ENCODE measurements at places on chromosomes 12 and 14.

DNA sequence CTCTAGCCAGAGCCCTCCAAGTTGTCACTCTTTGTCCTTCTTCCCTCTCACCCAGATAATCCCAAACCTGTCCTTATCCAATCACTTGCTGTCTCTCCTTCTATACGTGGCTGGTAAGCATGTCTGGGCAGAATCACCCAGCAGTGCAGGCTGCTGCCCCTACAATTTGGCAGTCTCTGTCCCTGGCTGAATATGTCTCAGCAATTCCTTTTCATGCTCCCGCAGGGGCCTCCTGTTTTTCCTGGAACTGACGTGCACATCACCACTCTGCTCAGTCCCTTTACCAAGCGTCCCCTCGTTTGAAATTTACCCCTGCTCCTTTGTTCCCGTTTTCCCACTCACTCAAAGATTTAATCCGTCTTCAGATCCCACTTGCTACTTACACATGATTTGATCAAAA, 80.0 kb downstream of the ST8SIA1 start:
- no peak overlapping the region for H3K4me3 ChIP-seq
- H3K27me3 ChIP-seq, result no peaks in the 10 kb centered on the region
- no peak for DNase-seq
- H3K36me3 ChIP-seq, result no peaks in the 10 kb centered on the region

- no peak overlapping the region for H3K27ac ChIP-seq
- no peaks in the 10 kb centered on the region for H3K4me1 ChIP-seq
- no peaks in the 10 kb centered on the region for H3K27me3 ChIP-seq
- no peak overlapping the region for H3K4me3 ChIP-seq
- no peak for DNase-seq
Observed at GRCh38 chr14:82757776-82758175, 1224.1 kb upstream of the SEL1L start.

DNA sequence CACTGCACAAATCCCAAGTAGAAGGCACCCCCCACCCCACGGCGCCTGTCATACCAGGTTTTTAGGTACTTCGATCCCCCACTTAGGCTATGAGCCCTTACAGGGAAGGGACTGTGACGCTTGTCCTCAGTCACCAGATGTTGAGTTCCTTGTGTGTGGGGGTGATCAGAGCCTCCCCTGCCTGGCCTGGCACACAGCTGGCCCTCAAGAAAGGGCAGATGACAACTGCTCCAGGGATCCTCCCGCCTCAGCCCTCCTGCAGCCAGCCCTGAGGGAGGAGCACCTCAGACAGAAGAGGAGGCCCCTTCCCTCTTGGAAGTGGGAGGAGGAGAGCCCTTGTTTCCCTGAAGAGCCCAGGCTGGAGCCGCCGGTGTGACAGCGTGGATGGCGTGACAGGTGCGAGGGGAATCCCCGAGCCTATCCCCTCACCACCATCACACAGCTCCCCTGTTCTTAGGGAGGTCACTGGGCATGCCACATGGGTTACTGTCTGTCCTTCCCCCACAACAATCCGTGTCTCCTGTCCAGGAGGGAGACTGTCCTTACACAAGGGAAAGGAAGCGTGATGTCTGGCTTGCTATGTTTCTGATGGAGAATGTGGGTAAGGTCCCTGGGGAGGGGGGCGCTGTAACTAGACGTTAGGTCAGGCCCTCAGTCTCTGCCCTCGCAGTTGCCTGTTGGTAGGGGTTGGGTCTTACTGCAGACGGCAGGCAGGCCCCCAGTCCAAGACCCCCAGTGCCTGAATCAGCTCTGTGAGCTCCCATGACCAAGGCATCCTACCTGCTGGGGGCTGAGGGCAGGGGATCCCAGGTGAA, 31.4 kb downstream of the P2RX4 start:
- peaks cover 36% of the 10 kb centered on the region for H3K4me1 ChIP-seq
- DNase-seq, result no peak
- peaks cover 7% of the 10 kb centered on the region for H3K27me3 ChIP-seq
- H3K27ac ChIP-seq, result no peak overlapping the region

- H3K36me3 ChIP-seq, result peaks cover 4% of the 10 kb centered on the region
- H3K27me3 ChIP-seq, result peaks cover 4% of the 10 kb centered on the region
- DNase-seq, result no peak
- H3K27ac ChIP-seq, result no peak overlapping the region
- H3K4me3 ChIP-seq, result no peak overlapping the region
Observed at GRCh38 chr12:108948367-108948766, 68.5 kb downstream of the DAO start.

DNA sequence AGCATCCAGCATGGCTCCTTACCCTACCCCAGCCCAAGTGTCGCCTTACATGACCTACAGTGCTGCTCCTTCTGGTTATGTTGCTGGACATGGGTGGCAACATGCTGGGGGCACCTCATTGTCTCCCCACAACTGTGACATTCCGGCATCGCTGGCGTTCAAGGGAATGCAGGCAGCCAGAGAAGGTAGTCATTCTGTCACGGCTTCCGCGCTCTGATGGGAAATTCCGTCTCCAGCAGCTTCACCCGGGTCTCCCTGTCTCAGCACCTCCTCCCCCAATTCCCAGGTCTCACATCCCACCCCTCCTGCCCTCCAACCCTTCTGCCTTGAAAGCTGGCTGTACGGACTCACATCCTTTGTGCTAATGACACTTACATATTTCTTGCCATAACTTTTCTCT, 14.6 kb downstream of the PAX9 start:
- H3K27me3 ChIP-seq, result peaks cover 2% of the 10 kb centered on the region
- H3K36me3 ChIP-seq, result no peaks in the 10 kb centered on the region
- H3K27ac ChIP-seq, result no peak overlapping the region

- H3K36me3 ChIP-seq, result peaks cover 4% of the 10 kb centered on the region
- H3K27ac ChIP-seq, result no peak overlapping the region
- DNase-seq, result no peak
- H3K4me3 ChIP-seq, result peak overlapping the region; percentile 5
- peaks cover 14% of the 10 kb centered on the region for H3K27me3 ChIP-seq
Observed at GRCh38 chr14:100582496-100583165, 4.6 kb downstream of the BEGAIN start.

GRCh38 chr12:47886510-47887240, 18.1 kb downstream of the VDR start:
- peaks cover 14% of the 10 kb centered on the region for H3K4me1 ChIP-seq
- no peak overlapping the region for H3K4me3 ChIP-seq
- peaks cover 3% of the 10 kb centered on the region for H3K27me3 ChIP-seq
- no peak overlapping the region for H3K27ac ChIP-seq
- no peaks in the 10 kb centered on the region for H3K36me3 ChIP-seq

- H3K27ac ChIP-seq, result no peak overlapping the region
- no peak overlapping the region for H3K4me3 ChIP-seq
- no peak for DNase-seq
- peaks cover 3% of the 10 kb centered on the region for H3K4me1 ChIP-seq
- no peaks in the 10 kb centered on the region for H3K36me3 ChIP-seq
Observed at GRCh38 chr14:23862513-23862912, 91.1 kb upstream of the DHRS4 start.

- no peak overlapping the region for H3K27ac ChIP-seq
- no peaks in the 10 kb centered on the region for H3K36me3 ChIP-seq
- H3K4me1 ChIP-seq, result peaks cover 5% of the 10 kb centered on the region
- peak; percentile 2 for DNase-seq
Observed at GRCh38 chr12:57631566-57632072, 1.4 kb downstream of the B4GALNT1 start.

DNA sequence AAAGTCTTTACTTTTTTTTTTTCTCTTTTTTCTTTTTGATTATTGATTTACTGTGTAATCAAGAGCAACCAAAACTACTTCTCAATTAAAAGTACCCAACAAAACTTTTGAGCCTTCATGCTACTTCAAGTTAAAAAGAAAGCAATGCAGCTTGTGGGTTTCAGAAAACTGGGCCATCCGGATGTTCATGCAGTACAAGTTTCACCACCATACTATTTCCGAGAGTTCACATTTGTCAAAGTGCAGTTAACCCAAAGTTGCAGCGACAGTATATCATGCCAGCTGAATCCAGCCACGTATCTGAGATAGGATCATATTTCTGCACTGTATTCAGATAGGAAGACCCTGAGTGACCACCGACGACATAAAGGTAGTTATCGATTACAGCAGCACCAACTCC, 33.0 kb downstream of the KLHL28 start:
- H3K27ac ChIP-seq, result no peak overlapping the region
- H3K27me3 ChIP-seq, result no peaks in the 10 kb centered on the region
- H3K36me3 ChIP-seq, result no peaks in the 10 kb centered on the region
- DNase-seq, result no peak

DNA sequence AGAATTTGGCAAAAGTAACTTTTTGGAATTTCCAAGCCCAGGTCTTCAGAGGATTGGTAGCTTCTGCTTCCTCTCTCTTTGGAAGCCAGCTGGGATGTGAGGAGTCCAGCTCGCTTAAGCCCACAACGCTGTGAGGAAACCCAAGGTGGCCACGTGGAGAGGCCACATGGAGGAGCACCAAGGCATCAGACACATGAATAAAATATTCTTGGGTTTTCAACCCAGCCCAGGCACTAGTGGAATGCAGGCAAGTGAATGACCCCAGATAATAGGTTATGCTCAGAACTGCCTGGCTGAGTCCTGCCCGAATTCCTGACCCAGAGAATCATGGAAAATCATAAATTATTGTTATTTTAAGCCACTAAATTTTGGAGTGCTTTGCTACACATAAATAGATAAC, 119.7 kb upstream of the PARP11 start:
- no peak overlapping the region for H3K27ac ChIP-seq
- no peak for DNase-seq
- no peak overlapping the region for H3K4me3 ChIP-seq
- peaks cover 12% of the 10 kb centered on the region for H3K27me3 ChIP-seq

DNA sequence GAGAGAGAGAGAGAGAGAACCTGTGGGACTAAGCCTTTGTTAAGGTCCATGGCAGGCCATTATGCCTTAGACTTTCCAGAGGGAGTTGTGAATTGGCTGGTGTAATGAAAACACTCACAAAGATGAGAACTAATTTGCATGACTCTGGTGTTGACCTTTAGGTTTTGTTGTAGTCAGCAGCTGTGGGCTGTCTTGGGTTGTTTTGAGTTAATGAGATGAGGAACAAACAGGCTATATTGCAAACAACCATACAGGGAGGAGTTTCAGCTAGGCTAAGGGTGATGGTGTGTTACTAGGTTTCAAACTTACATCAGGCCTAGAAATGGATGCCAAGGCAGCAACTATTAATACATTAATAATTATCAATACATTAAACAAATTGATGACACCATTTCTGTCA, 26.3 kb downstream of the ATXN7L3B start:
- H3K27me3 ChIP-seq, result no peaks in the 10 kb centered on the region
- no peaks in the 10 kb centered on the region for H3K36me3 ChIP-seq
- no peak for DNase-seq
- H3K27ac ChIP-seq, result no peak overlapping the region
- H3K4me3 ChIP-seq, result no peak overlapping the region

DNA sequence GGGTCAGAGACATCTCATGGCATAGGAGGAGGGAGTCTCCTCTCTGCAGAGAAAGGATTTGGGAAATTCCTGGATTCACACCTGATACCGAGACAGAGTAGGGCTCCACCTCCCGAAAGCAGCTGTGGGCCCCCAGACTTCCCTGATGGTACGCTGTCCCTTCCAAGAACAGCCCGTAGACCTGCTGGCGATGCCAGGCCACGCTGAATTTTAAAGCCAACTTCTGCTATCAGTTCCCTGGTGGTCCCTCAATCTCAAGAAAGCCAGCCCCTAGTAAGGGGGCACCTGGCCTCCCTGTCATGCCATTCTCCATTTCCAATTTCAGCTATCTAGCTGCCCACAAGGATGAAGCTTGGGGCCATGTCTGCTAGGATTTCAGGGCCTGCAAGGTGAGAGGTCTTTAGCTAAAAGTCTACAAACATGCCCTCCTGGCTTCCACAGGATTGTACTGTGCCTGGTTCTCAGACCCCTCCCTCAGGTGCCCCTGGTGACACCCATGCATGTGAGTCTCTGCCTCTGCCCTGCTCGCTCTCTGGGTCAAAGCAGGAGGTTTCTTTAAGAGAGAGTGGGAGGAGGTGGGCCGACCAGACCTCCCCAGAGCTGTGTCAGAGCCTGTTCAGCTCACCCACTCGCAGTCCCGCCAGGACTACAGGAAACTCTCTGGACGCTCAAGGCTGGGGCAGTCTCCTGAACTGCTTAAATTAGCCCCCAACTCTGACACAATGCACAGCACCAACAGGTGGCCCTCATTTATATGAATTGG, 30.5 kb downstream of the ANO2 start:
- no peak overlapping the region for H3K27ac ChIP-seq
- DNase-seq, result no peak
- peaks cover 3% of the 10 kb centered on the region for H3K27me3 ChIP-seq
- peaks cover 4% of the 10 kb centered on the region for H3K36me3 ChIP-seq

- no peak overlapping the region for H3K27ac ChIP-seq
- no peaks in the 10 kb centered on the region for H3K27me3 ChIP-seq
- no peak overlapping the region for H3K4me3 ChIP-seq
- DNase-seq, result no peak
- H3K4me1 ChIP-seq, result no peaks in the 10 kb centered on the region
Observed at GRCh38 chr14:98328496-98328895, 943.5 kb downstream of the BCL11B start.

DNA sequence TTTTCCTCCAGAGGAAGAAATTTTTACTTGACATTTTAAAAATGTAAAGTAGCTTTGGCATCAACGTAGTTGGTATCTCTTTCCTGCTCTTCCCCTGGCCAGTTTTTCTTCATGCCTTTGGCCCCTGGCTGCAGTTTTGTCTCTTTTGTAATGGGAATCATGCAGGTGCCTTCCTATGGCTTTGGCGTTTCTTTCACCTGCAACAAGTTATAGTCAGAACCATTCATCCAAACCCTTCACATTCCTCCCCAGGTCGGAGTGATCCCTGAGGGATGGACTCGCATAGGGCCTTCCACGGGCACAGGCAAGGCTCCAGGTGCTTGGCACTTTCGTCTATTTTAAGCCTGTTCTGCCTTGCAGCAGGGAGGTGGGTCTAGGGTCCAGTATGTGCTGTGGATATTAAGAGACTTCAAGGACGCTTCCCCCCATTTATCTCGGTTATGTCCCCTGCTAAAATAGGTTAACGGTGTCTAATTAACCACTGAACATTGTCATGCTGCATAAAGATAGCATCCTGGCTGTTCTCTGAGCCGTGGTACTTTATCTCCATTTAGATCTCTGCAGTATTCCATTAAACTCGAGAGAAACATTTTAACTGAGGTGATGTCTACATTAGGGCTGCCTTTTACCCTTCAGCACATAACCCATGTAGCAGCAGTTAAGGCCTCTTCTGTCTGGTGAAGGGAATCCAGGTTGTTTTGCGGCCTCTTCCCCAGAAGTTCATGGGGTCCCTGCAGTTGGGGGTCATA, 66.3 kb downstream of the IFT43 start:
- no peaks in the 10 kb centered on the region for H3K36me3 ChIP-seq
- no peak overlapping the region for H3K4me3 ChIP-seq
- H3K27ac ChIP-seq, result no peak overlapping the region
- peaks cover 7% of the 10 kb centered on the region for H3K4me1 ChIP-seq

- H3K4me3 ChIP-seq, result no peak overlapping the region
- peaks cover 7% of the 10 kb centered on the region for H3K27me3 ChIP-seq
- H3K27ac ChIP-seq, result peak overlapping the region; percentile 13
- peaks cover 29% of the 10 kb centered on the region for H3K4me1 ChIP-seq
- no peak for DNase-seq
- H3K36me3 ChIP-seq, result peaks cover 8% of the 10 kb centered on the region
Observed at GRCh38 chr12:113237748-113238147, 16.5 kb downstream of the TPCN1 start.
